Left ventricle myocardium inferior (tissue), 1 donor: ENCODE measurements at places on chromosomes 3 and 15.

DNA sequence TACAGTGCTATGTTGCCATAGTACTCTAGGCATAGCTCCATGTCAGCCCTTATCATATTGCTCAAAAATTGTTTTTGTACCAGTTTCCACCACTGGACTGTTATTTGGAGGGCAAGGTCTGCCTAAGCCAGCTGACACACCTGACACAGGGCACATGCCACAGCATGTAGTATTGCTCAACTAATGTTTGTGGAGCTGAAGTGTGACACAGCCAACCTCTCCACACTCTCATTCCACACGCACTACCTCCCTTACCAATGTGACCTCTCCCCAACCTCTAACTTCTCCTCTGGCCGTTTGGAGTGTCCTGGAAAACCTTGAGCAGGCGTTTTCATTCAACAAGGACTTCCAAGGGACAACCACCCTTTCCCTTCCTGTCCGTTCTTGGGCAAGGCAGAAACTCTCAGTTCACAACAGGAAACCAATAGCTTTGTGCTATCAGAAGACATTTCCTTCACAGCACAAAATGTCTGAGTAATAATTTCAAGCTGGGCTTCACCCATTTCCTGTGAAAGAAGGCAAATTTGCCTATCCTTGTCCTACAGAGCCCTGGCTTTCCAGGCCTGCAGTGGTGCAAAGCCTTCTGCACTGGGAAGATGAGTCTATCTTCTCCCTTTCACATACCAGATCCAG lies 38.4 kb downstream of the TLNRD1 start:
- DNase-seq: no peak

- DNase-seq: peak; percentile 61
These were observed 46.8 kb downstream of the CYP11A1 start for GRCh38 chr15:74320352-74321247.

DNA sequence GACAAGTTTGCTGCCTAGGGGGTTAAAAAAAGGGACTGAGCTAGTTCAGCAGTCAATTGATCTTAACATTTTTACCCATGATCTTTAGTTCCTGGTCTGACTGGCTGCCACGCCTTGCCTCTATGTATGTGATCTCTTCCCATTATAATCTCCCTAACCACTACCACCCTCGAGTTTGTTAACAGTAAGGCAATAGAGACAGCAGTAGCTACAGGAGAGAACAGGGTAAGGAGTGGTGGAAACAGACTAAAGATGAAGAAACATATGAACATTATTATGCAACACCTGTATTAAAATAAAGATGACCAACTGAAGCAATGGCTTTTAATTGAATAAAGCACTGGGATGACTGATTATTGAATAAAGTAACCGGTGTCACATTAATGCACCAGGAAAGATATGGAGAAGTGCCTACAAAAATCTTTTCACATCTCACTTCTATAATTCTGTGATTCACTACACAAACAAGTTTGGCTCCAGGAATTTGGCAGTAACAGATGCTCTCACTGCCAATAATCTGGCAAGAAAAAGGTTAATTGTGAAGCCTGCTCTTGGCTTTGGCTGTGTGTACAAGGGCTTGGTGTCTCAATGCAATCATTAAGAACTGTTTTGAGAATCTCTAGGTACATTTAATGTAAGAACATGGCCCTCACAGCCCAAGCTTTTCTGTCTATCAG lies 95.7 kb downstream of the HHLA2 start:
- no peak for DNase-seq

DNA sequence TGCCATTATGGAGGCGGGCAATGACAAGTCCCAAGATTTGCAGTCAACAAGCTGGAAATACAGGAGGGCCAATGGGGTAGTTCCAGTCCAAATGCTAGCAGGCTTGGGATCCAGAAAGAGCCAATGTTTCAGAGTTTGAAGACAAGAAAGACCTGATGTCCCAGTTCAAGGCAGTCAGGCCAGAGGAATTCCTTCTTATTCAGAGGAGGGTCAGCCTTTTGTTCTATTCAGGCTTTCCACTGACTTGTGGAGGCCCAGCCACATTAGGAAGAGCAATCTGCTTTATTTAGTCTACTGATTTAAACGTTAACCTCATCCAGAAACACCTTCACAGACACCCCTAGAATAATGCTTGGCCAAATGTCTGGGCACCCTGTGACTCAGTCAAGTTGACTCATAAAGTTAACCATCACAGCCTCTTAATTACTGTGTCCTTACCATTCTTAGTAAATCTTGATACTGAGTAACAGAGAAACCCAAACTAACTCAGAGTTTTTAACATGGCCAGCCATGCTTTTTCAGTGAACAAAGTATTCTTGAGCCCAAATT lies 50.9 kb upstream of the NPHP3 start:
- DNase-seq: no peak

DNA sequence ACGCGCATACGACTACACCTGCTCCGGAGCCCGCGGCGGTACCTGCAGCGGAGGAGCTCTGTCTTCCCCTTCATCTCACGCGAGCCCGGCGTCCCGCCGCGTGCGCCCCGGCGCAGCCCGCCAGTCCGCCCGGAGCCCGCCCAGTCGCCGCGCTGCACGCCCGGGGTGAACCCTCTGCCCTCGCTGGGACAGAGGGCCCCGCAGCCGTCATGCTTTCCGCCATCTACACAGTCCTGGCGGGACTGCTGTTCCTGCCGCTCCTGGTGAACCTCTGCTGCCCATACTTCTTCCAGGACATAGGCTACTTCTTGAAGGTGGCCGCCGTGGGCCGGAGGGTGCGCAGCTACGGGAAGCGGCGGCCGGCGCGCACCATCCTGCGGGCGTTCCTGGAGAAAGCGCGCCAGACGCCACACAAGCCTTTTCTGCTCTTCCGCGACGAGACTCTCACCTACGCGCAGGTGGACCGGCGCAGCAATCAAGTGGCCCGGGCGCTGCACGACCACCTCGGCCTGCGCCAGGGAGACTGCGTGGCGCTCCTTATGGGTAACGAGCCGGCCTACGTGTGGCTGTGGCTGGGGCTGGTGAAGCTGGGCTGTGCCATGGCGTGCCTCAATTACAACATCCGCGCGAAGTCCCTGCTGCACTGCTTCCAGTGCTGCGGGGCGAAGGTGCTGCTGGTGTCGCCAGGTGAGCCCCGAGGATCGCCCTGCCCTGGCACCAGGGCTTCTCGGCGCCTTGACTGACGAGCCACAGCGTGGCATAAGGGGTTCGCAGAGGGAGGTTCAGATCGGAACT lies 420 bp downstream of the SLC27A2 start:
- DNase-seq: peak; percentile 17
